Memory B cell (primary cell): ENCODE measurements at places on chromosomes 3 and 15.

GRCh38 chr3:4306860-4307259 is 3.7 kb downstream of the SETMAR start:
- no peak for DNase-seq
- no peaks in the 10 kb centered on the region for H3K36me3 ChIP-seq
- H3K27ac ChIP-seq = no peak overlapping the region

DNA sequence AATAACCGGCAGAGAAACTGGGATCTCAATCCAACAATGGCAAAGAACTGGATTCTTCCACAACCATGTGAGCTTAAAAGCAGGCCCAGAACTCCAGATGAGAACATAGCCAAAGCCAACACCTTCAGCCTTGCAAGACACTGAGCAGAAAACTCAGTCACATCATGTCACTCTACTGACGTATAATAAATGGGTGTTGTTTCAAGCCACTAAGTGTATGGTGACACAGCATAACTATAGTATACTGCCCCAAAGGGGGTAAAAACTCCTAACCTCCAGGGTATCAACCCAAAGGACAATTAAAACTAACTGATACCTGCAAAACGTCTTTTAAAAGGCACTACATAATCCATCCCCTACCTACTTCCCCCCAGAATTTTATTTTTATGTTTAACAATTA is 69.5 kb downstream of the TRANK1 start:
- peaks cover 29% of the 10 kb centered on the region for H3K4me1 ChIP-seq
- H3K27ac ChIP-seq = peak overlapping the region; percentile 74
- peaks cover 26% of the 10 kb centered on the region for H3K36me3 ChIP-seq
- no peaks in the 10 kb centered on the region for H3K27me3 ChIP-seq
- no peak overlapping the region for H3K4me3 ChIP-seq
- no peak for DNase-seq

- no peaks in the 10 kb centered on the region for H3K27me3 ChIP-seq
- peaks cover 39% of the 10 kb centered on the region for H3K4me1 ChIP-seq
- peak; percentile 49 for DNase-seq
- H3K36me3 ChIP-seq = no peaks in the 10 kb centered on the region
- peak overlapping the region; percentile 96 for H3K4me3 ChIP-seq
Measured at GRCh38 chr3:42013691-42014457, 52.0 kb upstream of the ULK4 start.

DNA sequence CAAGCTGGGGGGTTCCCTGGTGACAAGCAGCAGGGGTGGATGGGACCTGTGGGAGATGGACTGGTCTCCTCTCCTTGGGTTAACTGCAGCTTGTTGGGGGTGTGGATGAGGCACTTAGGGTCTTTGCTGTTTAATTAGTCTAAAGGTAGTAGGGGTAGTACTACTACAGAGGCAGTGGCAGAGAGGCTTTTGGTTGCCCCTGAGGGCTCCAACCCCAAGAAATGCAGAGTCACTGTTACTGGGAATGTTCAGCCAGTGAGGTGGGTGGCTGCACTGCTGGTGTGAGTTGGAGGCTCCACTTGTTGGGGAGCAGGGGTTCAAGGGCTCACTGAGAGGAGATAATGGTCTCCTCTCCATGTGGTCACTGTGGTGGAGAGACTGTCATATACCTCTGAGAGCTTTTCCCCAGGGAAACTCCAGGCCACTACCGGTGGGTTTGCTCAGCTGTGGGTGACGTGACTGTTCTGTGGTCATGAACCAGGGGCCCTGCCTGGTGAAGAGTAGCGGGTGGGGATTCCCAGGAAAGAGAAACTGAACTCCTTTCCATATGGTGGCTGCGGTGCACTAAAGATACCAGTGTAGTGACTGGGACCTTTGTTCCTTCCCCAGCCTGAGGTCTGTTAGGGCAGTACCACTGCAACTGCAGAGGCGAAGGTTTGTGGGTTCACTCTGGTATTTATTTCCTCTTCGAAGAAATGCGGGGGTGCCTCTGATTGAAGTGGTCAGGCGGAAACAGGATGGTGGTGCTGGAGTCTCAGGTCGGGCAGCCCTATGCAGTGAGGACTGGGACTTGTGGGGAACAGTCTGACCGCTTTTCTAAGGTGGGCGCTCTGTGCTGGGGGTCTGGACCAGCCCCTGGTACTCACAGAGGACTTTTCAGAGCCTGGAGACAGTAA is 68.9 kb upstream of the TNFSF10 start:
- peaks cover 15% of the 10 kb centered on the region for H3K4me1 ChIP-seq
- peak overlapping the region; percentile 59 for H3K4me3 ChIP-seq
- peak; percentile 43 for DNase-seq

GRCh38 chr15:42182328-42182886 is 25.7 kb downstream of the VPS39 start:
- DNase-seq = no peak
- peaks cover 48% of the 10 kb centered on the region for H3K36me3 ChIP-seq
- H3K27ac ChIP-seq = no peak overlapping the region
- no peak overlapping the region for H3K4me3 ChIP-seq

DNA sequence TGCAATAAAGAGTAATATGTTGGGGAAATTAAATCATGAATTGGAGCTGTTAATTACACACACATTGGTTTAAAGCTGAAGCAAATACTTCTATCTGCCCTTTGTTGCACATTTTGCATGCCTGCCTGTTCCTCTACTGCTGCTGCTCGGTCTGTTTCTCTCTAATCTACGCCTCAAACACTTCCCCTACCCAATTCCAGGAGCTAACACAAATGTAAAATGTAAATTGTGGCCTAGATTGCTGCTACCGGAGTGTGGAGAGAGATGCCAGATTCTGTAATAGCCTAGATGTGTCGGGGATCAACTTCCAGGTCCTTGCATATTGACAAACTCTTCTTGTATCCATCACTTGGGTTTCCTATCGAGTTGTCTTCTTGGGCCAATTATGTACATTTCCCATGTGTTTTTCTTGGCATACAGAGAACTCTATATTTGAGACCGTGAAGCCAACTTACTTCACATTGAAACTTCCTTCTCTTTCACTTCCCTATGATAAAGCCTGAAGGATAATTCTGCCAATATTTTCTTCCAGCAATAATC is 450.4 kb upstream of the NR2F2 start:
- DNase-seq = no peak
- no peaks in the 10 kb centered on the region for H3K27me3 ChIP-seq
- peak overlapping the region; percentile 77 for H3K4me3 ChIP-seq
- H3K27ac ChIP-seq = peak overlapping the region; percentile 46

DNA sequence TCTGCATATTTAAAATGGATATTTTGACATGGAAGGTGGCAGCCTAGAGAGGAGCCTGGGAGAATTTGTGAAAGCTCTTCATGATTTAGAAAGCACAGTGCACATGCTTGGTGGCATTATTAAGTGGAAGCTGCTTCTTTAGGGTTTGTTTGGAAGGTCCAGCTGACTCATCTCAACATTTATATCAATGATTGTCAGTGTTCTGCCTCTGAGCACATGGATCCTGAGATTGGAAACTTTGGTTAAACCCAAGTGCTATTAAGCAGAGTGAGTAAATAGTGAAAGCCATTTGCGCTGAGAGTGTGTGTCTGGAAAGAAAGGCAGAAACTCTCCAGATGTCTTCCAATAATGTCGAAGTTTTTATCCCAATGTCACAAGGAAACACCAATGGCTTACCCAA is 7.4 kb downstream of the NOX5 start:
- no peak for DNase-seq
- H3K4me3 ChIP-seq = no peak overlapping the region
- peaks cover 6% of the 10 kb centered on the region for H3K27me3 ChIP-seq
- H3K4me1 ChIP-seq = peaks cover 2% of the 10 kb centered on the region
- H3K36me3 ChIP-seq = no peaks in the 10 kb centered on the region
- H3K27ac ChIP-seq = no peak overlapping the region

DNA sequence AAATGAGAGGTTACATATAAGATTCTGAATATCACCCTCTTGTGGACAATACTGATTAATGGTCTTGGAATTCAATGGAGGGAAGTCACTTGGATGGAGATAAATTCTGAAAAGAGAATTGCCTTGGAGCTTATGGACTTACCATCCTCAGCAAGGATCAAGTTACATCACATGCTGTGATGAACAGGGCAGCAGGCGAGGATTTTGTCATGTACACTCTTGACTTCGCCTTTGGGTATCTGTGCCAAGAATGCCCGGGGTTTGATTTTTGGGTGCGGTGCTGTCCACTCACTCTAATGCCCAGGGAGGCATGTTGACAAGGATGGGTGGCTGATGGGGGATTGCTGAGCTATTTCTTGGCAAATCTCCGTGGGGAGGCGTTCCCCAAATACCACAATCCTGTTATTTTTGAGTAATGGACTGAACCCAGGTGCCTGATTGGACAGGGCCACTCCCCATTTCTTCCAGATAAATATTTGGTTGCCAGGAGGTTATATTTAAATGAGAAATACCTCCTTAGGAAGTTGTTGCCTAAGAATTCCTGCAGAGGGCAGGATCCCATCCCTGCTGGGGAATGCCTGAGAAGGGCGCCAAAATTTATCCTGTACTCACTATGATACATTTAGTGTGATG is 96.3 kb downstream of the TPRG1 start:
- H3K4me3 ChIP-seq = no peak overlapping the region
- DNase-seq = no peak
- peaks cover 8% of the 10 kb centered on the region for H3K27me3 ChIP-seq
- no peak overlapping the region for H3K27ac ChIP-seq
- H3K4me1 ChIP-seq = peaks cover 2% of the 10 kb centered on the region
- H3K36me3 ChIP-seq = no peaks in the 10 kb centered on the region

GRCh38 chr3:129632556-129632955 is 26.1 kb upstream of the PLXND1 start:
- peaks cover 4% of the 10 kb centered on the region for H3K36me3 ChIP-seq
- no peak for DNase-seq
- H3K4me1 ChIP-seq = peaks cover 6% of the 10 kb centered on the region
- peaks cover 9% of the 10 kb centered on the region for H3K27me3 ChIP-seq
- no peak overlapping the region for H3K4me3 ChIP-seq
- H3K27ac ChIP-seq = no peak overlapping the region

DNA sequence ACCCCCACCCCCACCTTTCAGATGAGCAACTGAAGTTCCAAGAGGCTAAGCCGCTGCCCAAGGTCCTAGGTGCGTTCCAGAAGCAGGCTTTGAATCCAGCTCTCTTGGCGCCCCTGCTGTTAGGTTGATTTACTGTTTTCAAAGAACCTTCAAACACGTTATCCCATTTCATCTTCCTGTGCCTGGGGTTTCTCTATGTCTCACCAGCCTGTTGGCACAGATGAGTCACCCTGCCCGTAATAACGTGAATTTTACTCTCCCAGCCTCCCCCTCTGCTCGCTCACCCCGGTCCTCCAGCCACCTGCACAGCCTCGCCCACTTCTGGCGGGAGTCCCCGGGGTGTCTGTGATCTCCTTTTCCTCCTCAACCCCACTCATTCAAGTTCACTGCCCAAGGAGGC is 13.0 kb upstream of the TSEN2 start:
- H3K36me3 ChIP-seq = no peaks in the 10 kb centered on the region
- no peak for DNase-seq
- no peak overlapping the region for H3K27ac ChIP-seq
- H3K27me3 ChIP-seq = peaks cover 8% of the 10 kb centered on the region
- peaks cover 7% of the 10 kb centered on the region for H3K4me1 ChIP-seq
- no peak overlapping the region for H3K4me3 ChIP-seq

DNA sequence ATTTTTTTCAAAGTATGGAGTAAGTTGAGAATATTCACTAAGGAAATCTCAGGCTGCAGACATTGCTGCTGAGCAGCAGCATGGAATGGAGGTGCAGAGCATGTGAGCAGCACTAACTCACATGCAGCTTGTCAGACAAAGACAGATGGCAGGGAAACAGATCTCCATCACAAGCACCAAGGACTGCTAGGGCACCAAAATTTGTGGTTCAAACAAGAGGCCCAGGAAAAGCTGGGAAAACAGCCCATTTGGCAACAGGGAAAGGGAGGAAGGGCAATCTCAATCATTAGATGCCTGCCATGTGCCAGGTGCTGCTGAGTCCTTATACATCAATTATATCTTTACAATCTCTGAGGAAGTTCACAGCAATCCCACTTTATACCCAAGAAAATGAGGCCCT is 47.2 kb upstream of the EIF1B start:
- H3K27ac ChIP-seq = no peak overlapping the region
- no peak overlapping the region for H3K4me3 ChIP-seq
- no peak for DNase-seq
- H3K36me3 ChIP-seq = peaks cover 2% of the 10 kb centered on the region
- H3K4me1 ChIP-seq = no peaks in the 10 kb centered on the region

DNA sequence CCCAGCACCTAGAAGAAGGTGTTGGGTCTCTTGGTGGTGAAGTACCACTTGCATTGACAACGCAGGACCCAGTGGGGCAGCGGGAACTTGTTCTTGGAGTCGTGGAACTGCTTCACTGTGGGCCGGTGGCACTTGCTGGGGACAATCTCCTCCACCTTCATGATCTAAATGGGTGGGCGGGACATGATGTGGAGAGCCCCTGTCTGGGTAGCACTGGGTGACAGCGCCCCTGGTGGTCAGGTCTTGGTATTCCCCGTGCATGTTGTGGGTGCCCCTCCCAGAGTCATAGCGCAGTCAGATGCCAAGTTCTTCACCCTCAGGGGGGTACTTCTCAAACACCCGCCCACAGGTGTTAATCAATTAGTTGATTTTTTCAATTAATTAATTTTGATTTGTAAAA is 60.2 kb downstream of the AGBL1 start:
- H3K27ac ChIP-seq = no peak overlapping the region
- no peaks in the 10 kb centered on the region for H3K36me3 ChIP-seq
- H3K4me3 ChIP-seq = no peak overlapping the region
- H3K27me3 ChIP-seq = no peaks in the 10 kb centered on the region
- DNase-seq = no peak
- no peaks in the 10 kb centered on the region for H3K4me1 ChIP-seq

GRCh38 chr3:66479532-66479947 is 21.3 kb downstream of the LRIG1 start:
- peaks cover 3% of the 10 kb centered on the region for H3K4me1 ChIP-seq
- peaks cover 4% of the 10 kb centered on the region for H3K27me3 ChIP-seq
- H3K27ac ChIP-seq = no peak overlapping the region
- no peak for DNase-seq
- H3K4me3 ChIP-seq = no peak overlapping the region
- peaks cover 3% of the 10 kb centered on the region for H3K36me3 ChIP-seq

DNA sequence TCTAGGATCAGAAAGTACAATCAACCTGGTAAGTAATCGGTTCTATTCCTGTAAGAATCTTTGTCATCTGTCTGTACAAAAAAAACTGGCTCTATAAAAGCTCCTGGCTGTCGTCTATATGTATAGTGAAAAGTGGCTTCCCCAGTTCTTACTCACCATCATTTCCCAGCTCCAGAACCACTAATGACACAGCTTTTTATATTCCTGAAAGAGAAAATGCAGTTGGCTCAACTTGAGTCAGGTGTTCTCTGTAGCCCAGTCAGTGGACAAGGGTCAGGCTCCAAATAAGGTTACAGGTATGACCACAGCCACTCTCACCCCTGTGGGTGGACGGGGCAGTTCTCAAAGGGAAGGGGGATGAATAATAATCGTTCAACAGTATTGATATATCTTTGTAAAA is 85.1 kb downstream of the AP4E1 start:
- no peak overlapping the region for H3K27ac ChIP-seq
- H3K36me3 ChIP-seq = peaks cover 28% of the 10 kb centered on the region
- no peaks in the 10 kb centered on the region for H3K27me3 ChIP-seq

- H3K4me1 ChIP-seq = no peaks in the 10 kb centered on the region
- no peak overlapping the region for H3K27ac ChIP-seq
- H3K27me3 ChIP-seq = peaks cover 2% of the 10 kb centered on the region
Measured at GRCh38 chr3:188923671-188924070, 248.1 kb upstream of the TPRG1 start.
